NCI-H1105 treated with DMSO at 0.1 percent for 48 hours (cell line): ENCODE measurements at places on chromosomes 1 and 21.

GRCh38 chr1:74674278-74675048 is 871 bp upstream of the ERICH3 start:
- DNase-seq, result no peak

GRCh38 chr1:15836772-15837669 is 10.5 kb upstream of the SPEN start:
- DNase-seq, result no peak

- no peak for DNase-seq
These were observed 54.7 kb downstream of the KIF1B start for GRCh38 chr1:10265027-10265426.

GRCh38 chr1:230071316-230071715 is 4.3 kb downstream of the GALNT2 start:
- DNase-seq, result no peak

DNA sequence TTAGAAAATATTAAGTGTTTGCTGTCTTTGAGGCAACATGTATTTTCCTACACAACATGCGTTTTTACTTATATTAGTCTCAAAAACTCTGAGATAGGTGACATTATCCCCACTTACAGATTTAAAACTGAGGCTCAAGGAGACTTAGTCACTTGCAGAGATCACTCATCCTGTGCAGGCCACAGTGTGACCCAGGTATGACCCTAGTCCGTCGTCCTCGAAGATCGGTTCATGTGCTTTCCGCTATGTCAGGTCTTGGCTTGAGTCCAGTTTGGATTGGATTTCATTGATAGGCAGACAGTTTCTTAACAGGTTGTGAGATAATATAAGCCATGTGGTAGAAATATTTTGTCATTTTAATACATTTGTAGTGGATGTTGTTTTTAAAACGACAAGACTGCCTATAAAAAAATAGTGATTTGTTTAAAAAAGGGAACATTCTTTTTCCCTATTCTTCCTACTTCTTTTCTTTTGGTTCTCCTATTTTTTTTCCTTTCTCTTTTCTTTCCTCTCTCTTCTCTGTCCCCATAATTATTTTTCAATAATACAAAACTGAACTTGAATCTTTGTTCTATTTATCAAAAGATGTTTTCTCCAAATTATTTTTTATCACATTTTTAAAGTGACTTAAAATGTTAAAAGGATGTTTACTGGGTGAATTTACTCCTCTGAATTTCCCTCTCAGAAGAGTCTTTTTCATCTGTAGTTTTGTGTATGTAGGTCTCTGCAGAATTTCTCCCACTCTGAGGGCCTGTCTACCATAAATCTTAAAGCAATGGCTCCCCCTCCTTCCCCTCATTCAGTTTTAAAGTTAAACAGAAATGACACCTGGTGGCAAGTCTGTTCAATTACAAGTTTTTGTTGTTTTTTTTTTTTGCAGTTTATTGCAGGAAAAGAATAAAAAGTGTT is 81.8 kb downstream of the PHTF1 start:
- DNase-seq, result peak; percentile 69

DNA sequence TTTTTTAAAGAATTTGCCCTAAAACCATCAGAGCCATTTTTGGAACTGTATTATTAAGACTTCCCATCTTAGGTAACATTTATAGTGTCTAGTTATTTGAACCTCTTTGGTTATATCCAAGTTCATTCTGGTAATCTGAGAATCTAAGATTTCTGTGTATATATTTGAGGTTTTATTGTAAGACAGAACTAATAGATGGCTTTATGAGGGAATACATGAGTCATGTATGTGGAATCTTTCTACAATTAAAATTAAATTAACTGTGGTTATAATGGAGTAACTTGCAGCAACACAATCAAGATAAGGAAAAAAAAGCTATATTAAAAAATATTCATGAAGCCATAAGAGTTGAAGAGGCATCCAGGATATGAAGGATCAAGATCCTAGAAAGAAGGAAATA is 92.1 kb downstream of the UBE2U start:
- no peak for DNase-seq

GRCh38 chr1:177659281-177659680 is 310.6 kb downstream of the SEC16B start:
- peak; percentile 68 for DNase-seq
